B cell (primary cell): ENCODE measurements at places on chromosomes 5 and 9. TPM values are rescaled to one million over a fixed set of nuclear protein-coding genes. Genes with fewer than 3 reads are reported as not detected.

GRCh38 chr5:53985796-53986195, 324.6 kb downstream of the ARL15 start:
- DNase-seq = no peak
- H3K27ac ChIP-seq = no peak overlapping the region
- H3K4me3 ChIP-seq = no peak overlapping the region
- no peaks in the 10 kb centered on the region for H3K36me3 ChIP-seq

DNA sequence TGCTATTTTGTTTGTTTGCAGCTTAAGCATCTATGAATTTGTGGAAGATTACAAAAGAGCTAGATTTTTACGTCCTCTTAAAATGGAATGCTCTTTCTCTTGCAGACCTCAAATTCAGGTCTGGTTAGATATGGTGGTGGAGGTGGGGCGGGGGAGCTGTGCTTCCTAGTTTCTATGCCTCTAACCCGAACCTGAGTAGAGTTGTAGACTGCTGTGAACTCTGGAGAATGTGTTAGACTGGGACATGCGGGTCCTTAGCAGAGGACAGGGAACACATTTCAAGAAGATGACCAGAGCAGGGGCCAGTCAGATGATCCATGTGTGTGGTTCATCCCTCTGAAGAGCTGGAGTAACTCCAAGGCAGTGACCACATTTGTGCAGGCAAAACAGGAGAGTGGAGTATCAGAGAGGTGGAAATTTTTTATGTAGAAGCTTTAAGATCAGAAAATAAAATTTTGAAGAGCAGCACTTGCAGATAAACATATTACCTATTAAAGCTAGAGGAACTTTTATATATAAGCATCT, 154.9 kb downstream of the FAM174A start:
- no peak overlapping the region for H3K27ac ChIP-seq
- no peaks in the 10 kb centered on the region for H3K4me1 ChIP-seq
- DNase-seq = no peak
- H3K4me3 ChIP-seq = no peak overlapping the region
- H3K36me3 ChIP-seq = no peaks in the 10 kb centered on the region

DNA sequence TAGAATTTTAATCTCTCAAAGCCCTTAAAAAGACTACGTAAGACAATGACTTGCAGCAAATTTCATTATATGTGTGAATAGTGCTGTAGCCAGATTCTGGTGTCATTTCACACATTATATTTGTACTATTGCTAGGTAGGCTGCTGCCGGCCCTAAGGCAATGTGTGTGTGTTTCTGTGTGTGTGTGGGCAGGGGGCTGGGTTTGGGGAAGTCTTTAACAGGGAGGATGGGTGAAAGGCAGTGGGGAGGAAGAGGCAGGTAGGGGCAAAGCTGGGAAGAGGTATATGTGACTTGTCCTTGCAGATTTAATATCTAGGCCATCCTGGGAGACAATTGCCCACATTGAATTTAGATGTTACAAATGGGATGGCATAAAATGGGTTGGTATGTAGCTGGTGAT, 130.8 kb downstream of the MACIR start:
- H3K4me3 ChIP-seq = no peak overlapping the region
- no peak for DNase-seq

- no peak overlapping the region for H3K27ac ChIP-seq
- no peaks in the 10 kb centered on the region for H3K4me1 ChIP-seq
- no peaks in the 10 kb centered on the region for H3K27me3 ChIP-seq
- no peak overlapping the region for H3K4me3 ChIP-seq
- H3K36me3 ChIP-seq = no peaks in the 10 kb centered on the region
- no peak for DNase-seq
Measured at GRCh38 chr5:155987265-155987810, 339.6 kb upstream of the SGCD start.

- H3K27me3 ChIP-seq = no peaks in the 10 kb centered on the region
- H3K27ac ChIP-seq = no peak overlapping the region
- no peaks in the 10 kb centered on the region for H3K4me1 ChIP-seq
- no peak for DNase-seq
Measured at GRCh38 chr5:32462618-32463017, 18.1 kb upstream of the ZFR start.

DNA sequence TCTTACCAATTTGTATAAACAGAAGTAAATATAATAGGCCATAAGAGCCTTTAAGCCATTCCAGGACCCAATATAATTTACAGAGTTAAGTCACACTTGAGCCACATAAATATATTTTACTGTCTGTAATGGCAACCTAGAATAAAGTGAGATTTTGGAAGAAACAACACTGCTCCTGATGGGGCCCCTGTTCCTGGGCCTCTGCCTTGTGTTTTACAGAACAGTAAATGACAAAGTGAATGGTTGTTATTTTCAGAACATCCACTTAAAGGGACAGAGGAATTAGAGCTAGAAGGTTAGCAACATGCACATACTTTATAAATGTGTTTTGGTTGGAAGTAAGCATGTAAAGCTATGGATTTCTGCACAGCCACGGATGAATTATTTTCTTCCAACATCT, 3.6 kb downstream of the PTGER4 start:
- H3K27me3 ChIP-seq = no peaks in the 10 kb centered on the region
- H3K27ac ChIP-seq = peak overlapping the region; percentile 73
- H3K4me1 ChIP-seq = peaks cover 47% of the 10 kb centered on the region
- peak overlapping the region; percentile 2 for H3K4me3 ChIP-seq
- DNase-seq = no peak

- H3K27ac ChIP-seq = no peak overlapping the region
- no peak for DNase-seq
- H3K36me3 ChIP-seq = no peaks in the 10 kb centered on the region
- no peaks in the 10 kb centered on the region for H3K27me3 ChIP-seq
- H3K4me3 ChIP-seq = no peak overlapping the region
Measured at GRCh38 chr9:38026021-38026809, 42.8 kb downstream of the SHB start.

DNA sequence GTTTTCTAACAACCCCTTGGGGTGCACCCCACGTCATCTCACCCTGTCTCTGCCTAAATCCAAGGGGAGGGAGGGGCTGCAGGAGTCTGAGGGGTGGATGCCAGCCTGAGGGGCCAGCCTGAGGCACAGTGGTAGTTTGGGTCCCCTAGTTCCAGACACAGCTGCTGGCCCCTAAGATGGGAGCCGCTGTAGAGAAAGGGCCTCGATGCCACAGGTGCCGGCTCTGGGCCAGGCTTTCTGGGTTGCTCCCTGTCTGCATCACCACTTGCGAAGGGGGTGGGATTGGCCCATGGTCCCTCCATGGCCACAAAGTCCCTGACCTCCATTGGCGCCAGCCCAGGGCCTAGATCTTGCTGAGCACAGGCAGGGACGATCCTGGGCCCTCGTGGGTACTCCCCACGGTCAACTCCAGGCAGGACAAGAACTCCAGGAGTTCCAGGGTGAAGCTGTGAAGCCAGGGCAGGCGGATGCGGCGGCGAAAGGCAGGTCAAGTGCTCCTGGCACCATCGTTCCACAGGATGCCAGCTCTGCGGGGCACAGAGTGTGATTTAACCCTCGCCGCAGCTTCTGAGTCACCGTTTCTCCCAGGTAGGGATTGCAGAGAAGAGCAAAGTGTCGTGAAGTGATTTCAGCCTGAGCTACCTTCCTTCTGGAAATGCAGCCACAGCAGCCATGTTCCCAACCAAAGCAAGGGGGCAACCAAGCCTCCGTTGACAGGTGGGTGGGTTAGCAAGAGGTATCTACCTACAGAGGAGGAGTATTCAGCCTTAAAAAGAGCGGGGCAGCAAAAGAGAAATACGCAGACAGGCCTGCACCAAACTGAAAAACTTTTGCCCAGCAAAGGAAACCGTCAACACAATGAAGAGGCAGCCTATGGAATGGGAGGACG, 41.6 kb upstream of the EXOC3 start:
- H3K4me1 ChIP-seq = peaks cover 37% of the 10 kb centered on the region
- H3K36me3 ChIP-seq = no peaks in the 10 kb centered on the region
- H3K27ac ChIP-seq = no peak overlapping the region

DNA sequence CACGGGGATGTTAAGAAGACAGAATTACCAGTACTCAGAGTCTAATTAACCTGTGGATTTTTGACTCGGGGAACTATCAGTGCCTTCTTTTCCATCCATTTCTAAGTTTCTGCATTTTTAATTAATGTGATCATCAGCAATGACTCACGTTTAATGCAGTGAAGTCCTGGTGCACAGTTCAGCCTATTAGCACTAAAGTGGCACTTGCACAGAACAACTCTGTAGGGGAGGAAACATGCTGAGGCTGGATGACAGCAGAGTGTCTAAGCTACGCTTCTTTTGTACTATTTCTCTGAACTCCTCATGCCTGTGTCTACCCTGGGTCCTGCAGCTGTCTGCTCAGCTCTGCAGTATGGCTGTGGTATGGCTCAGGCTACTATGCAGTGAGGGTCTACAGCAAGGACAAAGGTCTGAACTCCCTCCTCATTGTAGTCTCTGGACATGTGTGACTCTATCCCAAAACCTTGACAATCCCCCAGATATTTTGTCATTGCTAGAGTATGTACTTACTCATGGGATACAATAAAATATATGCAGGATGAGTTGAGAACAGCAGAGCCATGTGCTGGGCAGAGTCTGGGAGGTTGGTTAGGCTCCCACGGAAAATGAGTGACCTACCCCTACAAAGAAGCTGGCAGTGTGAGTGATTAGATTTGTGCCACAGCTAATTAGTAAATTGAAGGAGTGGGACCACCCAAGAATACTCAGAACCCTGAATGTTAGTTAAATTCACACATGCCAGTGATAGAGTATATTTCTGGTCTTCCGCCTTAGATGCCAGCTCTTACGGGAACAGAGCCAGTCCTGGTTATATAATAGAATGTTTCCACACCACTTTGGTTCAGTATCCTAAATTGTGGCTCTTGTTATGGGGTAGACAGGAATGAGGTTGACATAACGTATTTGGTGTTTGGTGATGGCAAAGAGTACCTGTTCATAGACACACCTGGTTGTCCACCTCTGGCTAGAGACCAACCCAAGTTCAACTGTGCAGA, 148.0 kb downstream of the GHR start:
- DNase-seq = no peak
- no peak overlapping the region for H3K4me3 ChIP-seq
- no peaks in the 10 kb centered on the region for H3K27me3 ChIP-seq
- no peaks in the 10 kb centered on the region for H3K36me3 ChIP-seq
- no peak overlapping the region for H3K27ac ChIP-seq

GRCh38 chr5:94153736-94154450, 412.5 kb upstream of the POU5F2 start:
- no peak overlapping the region for H3K4me3 ChIP-seq
- no peak for DNase-seq
- H3K4me1 ChIP-seq = no peaks in the 10 kb centered on the region
- H3K36me3 ChIP-seq = no peaks in the 10 kb centered on the region

- H3K4me1 ChIP-seq = no peaks in the 10 kb centered on the region
- DNase-seq = no peak
- H3K27me3 ChIP-seq = peaks cover 5% of the 10 kb centered on the region
- no peaks in the 10 kb centered on the region for H3K36me3 ChIP-seq
- no peak overlapping the region for H3K27ac ChIP-seq
Measured at GRCh38 chr9:83066771-83067170, 3.8 kb upstream of the RASEF start.

- no peak overlapping the region for H3K4me3 ChIP-seq
- H3K27ac ChIP-seq = no peak overlapping the region
- H3K36me3 ChIP-seq = no peaks in the 10 kb centered on the region
Measured at GRCh38 chr9:758146-758545, 83.4 kb upstream of the DMRT1 start.

DNA sequence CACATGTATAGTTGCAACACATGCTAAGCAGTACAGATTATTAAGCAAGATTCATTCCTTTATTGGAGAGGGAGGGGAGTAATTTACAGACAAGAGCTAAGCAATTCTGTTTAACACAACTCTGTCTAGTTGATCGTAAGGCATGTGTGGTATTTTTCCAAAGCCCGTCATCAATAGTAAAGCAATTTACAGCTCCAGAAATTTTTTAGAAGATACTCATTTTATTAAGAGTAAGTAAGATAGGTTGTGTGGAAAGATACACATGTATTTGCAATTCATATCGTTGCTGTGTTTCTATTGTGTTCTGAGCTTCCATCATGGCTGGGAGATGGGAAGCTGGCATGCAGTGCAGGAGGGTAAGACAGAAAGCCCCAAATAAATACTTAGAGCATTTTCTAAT, 289.2 kb upstream of the TMEM161B start:
- no peaks in the 10 kb centered on the region for H3K27me3 ChIP-seq
- no peak overlapping the region for H3K4me3 ChIP-seq
- no peaks in the 10 kb centered on the region for H3K4me1 ChIP-seq
- H3K36me3 ChIP-seq = no peaks in the 10 kb centered on the region

DNA sequence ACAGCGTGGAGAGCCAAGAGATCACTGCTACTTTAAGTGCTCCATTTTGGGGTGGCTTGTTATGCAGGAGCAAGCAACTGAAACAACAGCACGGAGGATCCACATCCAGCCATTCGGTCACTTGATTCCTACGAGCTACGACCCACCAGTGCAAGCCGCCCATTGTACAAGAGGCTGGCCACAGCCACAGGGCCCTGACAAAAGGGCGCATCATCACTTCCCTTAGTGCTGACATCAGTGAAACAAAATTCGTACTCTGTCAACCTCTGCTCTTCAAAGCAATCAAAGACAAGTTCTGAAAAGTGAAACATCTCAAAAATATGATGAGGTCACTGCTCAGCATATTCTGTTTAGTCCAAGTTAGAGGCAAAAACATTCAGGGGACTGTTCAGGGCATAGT, 168.4 kb downstream of the GADD45G start:
- no peak overlapping the region for H3K27ac ChIP-seq
- DNase-seq = no peak
- H3K27me3 ChIP-seq = no peaks in the 10 kb centered on the region
- H3K4me1 ChIP-seq = no peaks in the 10 kb centered on the region

- H3K4me1 ChIP-seq = no peaks in the 10 kb centered on the region
- H3K4me3 ChIP-seq = no peak overlapping the region
- no peak for DNase-seq
- no peaks in the 10 kb centered on the region for H3K27me3 ChIP-seq
- peaks cover 82% of the 10 kb centered on the region for H3K36me3 ChIP-seq
- no peak overlapping the region for H3K27ac ChIP-seq
Measured at GRCh38 chr5:177256296-177256695, 47.2 kb downstream of the RAB24 start.

DNA sequence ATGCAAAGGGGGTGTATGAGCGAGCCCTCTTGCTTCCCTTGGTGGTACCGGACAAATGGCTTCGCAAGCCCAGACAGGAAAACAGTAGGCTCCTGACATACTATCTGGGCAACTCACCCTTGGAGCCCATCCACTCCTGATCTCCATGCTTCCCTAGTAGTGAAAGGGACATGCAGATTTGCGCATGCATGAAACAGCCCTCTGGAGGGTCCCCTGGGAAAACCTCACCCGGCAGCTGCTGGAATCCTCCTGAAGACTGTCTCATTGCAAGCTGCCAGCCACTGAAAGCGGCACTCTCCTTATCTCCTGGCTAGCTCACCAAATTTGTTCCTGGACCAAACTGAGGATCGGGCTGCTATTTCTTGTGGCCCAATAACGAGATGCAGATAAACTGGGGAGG, 10.2 kb downstream of the ZNF169 start:
- H3K4me1 ChIP-seq = no peaks in the 10 kb centered on the region
- H3K27me3 ChIP-seq = no peaks in the 10 kb centered on the region
- DNase-seq = no peak
- no peak overlapping the region for H3K27ac ChIP-seq

The FOXD4L6 gene
- not detected in 2 replicates for polyA plus RNA-seq

The HCN1 gene
- not detected in 2 replicates for polyA plus RNA-seq

The SHOC1 gene
- not detected in 2 replicates for polyA plus RNA-seq

The BTNL8 gene
- not detected in 2 replicates for polyA plus RNA-seq

The NMUR2 gene
- not detected in 2 replicates for polyA plus RNA-seq

The STX17 gene
- polyA plus RNA-seq = 7.2 and 10.2 TPM in 2 replicates

The MYMK gene
- polyA plus RNA-seq = not detected in 2 replicates

The MAPK9 gene
- 19.7 and 25.1 TPM in 2 replicates for polyA plus RNA-seq

The SLC25A51 gene
- 9.9 and 12.9 TPM in 2 replicates for polyA plus RNA-seq
